ENCODE measurements at places on chromosomes 3 and 15.

GRCh38 chr15:31782951-31783350 is 247.4 kb upstream of the CHRNA7 start:
- DNase-seq = no peak

GRCh38 chr15:94476686-94477085 is 245.3 kb downstream of the MCTP2 start:
- no peak for DNase-seq

DNA sequence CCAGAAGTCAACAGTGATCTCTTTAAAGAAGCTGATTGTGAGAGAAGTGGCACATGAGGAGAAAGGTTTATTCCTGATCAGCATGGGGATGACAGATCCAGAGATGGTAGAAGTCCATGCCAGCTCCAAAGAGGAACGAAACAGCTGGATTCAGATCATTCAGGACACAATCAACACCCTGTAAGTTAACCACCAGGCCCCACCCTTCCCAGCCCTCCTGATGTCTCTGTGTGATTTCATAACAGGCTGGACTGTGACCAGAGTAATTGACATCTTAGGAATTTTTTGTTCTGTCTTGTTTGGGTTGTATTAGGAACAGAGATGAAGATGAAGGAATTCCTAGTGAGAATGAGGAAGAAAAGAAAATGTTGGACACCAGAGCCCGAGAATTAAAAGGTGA is 67.7 kb downstream of the KLHL25 start:
- no peak for DNase-seq

DNA sequence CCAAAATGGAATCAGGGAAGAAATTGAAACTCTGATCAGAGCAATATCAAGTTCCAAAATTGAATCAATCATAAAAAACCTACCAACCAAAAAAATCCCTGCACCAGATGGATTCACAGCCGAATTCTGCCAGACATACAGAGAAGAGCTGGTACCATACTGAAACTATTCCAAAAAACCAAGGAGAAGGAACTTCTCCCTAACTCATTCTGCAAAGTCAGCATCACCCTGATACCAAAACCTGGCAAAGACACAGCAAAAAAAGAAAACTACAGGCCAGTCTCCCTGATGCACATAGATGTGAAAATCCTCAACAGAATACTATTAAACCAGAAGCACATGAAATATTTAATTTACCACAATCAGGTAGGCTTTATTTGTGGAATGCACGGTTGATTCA is 118.1 kb downstream of the MYRIP start:
- no peak for DNase-seq

DNA sequence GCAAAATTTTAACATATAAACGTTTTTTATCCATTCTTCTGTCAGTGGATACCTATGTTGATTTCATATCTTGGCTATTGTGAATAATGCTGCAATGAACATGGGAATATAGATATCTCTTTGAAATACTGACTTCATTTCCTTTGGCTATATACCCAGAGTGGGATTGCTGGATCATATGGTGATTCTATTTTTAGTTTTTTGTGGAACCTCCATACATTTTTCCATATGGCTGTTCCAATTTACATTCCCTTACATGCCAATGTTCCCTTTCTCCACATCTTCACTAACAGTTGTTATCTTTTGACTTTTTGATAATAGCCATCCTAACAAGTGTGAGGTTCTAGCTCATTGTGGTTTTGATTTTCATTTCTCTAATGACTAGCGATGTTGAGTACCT is 344.6 kb downstream of the EPHA3 start:
- DNase-seq = no peak

- no peak for DNase-seq
These were observed 6.8 kb upstream of the LDHAL6B start for GRCh38 chr15:59199626-59200465.

GRCh38 chr3:151085889-151086483 is 522 bp downstream of the MED12L start:
- DNase-seq = no peak

DNA sequence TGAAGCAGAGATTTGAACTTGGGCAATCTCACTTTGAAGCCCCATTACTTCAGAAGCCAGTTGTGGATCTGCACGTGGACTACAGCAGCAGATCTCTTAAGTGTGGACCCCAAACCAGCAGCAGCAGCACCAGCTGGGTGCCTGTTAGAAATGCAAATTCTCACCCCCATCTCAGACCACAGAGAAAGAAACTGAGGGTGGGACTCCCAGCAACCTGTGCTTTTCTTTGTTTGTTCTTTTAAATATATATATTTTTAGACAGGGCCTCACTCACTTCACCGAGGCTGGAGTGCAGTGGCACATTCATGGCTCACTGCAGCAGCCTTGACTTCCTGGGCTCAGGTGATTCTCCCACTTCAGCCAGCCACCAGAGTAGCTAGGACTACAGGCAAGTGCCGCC is 53.2 kb downstream of the SLTM start:
- DNase-seq = no peak

- no peak for DNase-seq
These were observed 24.9 kb downstream of the SIAH2 start for GRCh38 chr3:150737874-150738679.

- DNase-seq = no peak
These were observed 148.1 kb downstream of the KLHL25 start for GRCh38 chr15:85646538-85647091.

GRCh38 chr3:71120012-71120411 is 463.5 kb downstream of the FOXP1 start:
- DNase-seq = no peak

DNA sequence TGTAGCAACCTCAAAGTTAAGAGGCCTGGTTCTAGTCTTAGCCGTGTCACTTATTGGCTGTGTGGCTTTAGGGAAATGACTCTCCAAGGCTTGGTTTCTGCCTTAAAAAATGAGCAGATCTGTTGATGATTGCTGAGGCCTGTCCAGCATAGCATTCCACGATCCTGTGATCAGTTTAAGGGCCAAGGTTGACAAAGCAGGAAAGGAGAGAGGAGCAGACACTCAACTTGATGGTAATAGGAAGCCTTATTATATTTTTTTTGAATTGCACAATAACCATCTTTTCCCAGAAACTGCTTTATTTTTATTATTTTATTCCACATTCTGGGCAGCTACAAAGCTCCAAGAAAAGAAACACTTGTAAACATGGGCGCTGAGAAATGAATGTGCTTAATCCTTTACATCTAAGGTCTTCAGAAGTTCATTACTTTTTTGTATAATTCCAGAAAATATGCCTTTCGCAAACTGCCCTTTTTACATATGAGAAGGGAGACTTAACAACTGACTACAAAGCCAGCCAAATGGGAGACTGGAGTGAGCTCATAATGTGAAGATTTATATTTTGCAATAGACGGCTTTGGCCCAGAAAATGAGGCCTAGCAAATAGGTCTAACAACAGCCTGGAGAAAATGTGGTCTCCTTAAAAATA is 241.0 kb downstream of the ATP8B4 start:
- DNase-seq = no peak

- DNase-seq = no peak
These were observed 178.7 kb upstream of the DPH6 start for GRCh38 chr15:35724626-35725025.

GRCh38 chr3:123627673-123628670 is 43.1 kb upstream of the HACD2 start:
- no peak for DNase-seq

GRCh38 chr3:185521349-185522138 is 22.7 kb upstream of the TMEM41A start:
- no peak for DNase-seq

- DNase-seq = no peak
These were observed 57.8 kb upstream of the KY start for GRCh38 chr3:134708671-134709070.

- DNase-seq = no peak
These were observed at the start of gene FURIN for GRCh38 chr15:90868261-90868689. TSS of gene FURIN (plus strand) at chr15:90868588. CDS start at chr15:90875741, 7,153 bp downstream.

DNA sequence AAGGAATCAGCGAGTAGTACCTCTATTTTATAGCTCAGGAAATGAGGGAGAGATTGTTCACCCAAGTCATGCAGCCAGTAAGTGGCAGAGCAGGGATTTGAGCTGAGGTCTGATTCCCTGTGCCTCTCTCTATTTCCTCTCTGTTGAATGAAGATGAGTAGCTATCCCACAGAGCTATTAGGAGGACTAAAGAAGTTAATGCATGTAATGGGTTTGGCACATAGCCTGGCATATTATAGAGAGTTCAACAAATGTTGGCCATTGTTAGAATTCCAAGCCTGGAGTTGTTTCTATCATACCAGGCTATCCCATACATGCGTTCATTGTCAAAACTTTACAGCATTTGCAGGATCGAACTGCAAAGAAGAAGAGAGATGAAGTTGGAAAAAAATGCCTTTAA is 21.8 kb upstream of the KLHL6 start:
- DNase-seq = no peak

DNA sequence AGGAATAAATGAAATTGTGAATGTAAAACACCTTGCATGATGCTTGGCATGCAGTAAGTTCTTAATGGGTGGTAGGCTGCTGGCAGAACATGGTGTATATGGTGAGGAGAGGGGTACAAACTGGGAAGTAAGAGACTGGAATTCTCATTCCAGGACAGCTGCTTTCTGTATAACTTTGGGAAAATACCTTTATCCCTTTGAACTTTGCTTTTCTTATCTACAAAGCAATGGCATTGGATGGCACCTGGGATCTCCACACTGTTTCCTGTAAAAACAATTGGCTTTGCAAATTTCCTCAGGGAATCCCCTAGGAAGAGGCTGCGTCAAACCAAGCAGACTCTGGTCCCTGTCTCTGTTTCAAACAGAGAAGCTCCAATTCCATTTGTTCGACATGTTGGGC is 100.7 kb upstream of the SLC4A7 start:
- no peak for DNase-seq

DNA sequence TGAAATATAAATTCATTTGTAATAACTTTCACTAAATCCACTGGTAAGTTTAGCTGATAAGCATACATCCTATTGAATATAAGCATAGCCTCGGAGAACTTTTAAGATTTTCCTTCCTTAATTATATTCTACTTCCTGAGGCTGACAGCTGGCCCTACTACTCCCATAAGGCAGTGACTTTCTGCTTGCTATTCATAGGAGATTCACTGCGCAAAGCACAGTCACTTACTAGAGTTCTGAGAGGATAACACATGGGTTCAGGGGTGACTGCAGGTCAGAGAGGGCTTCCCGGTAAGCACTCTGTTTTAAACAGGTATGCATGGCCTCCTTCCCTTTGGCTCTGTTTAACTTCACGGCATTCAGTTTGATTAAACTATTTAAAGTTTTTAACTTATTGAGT is 75.8 kb downstream of the FAIM start:
- no peak for DNase-seq

DNA sequence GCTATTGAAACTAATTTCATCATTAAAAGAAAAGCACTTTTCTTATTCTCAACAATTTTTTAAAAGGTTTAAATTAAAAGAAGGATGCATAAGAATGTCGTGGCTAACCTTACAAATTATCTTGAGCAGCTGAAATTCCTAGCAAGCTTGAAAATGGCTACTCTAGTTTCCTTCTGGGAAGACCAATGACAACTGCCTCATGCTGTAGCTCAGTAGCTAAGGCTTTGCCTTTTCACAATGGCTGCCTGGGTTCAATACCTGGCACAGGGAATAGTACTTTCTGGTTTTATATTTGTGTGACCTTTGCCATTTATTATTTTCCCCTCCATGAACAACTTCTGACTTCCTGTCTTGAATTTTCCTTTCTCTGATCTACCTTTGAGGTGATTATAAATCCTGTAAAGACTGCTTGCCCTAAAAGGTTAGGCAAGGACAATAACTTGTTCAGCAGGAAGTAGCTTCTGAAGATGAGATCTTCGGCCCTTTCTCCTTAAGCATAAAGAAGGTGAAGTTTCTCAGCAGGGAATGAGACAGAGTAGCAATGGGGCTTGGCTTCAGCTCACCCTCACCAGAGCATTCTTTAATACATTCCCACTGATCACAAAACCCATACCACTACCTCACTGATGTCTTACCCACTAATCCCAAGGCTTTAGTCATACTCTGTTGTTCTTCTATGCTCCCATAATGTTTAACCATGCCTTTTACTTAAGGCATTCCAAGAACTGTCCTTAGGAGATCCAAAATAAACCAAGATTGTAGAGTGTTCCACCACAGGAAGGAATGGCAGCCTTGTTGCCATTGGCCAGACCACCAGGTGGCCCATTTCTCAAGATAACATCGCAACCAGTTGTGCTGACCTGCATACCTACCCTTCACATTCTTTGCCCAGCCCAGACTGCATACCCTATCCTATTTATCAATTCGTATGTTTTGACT is 276.8 kb downstream of the ULK4 start:
- DNase-seq = no peak

DNA sequence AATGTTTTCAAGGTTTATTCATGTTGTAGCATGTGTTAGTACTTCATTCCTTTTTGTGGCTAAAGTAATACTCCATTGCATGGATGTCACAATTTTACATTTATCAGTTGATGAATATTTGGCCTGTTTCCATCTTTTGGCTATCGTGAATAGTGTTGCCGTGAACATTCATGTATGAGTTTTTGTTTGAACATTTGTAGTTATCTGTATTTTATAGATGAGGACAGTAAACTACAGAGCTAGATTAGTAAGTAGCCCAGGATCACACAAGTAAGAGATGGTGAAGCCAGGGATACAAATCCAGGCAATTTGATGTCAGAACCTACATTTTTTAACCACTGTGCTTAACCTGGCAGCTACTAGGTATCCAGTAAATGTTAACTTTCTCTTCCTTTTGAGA is 63.2 kb downstream of the ASTE1 start:
- DNase-seq = no peak

GRCh38 chr3:35438101-35438500 is 201.2 kb upstream of the ARPP21 start:
- no peak for DNase-seq

DNA sequence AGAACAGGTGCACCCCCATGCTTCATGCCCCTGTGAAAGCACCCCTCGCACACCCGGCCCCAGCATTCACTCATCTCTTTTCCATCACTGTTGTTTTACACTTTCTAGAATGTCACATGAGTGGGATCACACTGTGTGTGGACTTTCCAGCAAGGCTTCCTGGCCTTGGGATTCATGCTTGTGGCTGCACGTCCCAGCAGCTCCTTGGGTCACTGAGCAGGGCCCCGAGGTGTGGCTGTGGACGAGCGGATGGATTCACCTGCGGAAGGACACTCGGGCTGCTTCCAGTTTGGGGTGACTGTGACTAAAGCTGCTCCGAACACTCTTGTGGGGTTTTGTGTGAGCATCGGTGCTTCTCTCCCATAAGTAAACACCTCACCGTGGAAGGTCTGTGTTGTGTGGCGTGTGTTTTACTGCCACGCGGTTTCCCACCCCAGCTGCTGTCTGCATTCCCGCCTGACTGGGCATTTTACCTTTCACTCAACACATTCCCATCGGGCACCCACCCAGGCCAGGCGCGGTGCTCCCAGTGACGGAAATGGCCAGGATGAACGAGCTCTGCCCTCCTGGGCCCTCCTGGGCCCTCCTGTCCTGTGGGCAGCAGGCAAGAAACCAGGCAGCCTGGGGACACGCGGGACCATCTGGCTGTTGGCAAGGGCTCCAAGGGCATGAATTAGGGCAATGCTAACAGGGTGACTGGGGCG is 41.4 kb downstream of the DNAJB8 start:
- no peak for DNase-seq

DNA sequence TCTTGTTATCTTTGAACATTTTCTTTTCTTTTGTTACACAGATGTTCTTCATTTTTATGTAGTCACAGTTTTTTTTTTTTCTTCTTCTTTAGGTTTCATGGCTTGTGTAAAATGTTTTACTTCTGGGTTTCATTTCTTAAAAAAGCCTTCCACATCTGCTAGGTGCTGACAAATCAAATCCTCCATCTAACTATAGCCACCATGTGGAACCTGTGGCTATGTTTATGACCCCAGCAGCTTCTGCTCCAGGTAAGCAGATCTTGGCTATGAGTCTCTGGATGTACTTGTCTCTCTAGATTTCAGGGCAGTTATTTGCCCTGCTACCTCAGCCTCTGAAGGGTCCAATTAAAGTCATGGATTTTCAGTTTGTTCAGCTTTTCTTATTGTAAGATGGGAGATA is 44.5 kb downstream of the OXSM start:
- DNase-seq = no peak
